ENCODE measurements at places on chromosomes 12 and 14.

DNA sequence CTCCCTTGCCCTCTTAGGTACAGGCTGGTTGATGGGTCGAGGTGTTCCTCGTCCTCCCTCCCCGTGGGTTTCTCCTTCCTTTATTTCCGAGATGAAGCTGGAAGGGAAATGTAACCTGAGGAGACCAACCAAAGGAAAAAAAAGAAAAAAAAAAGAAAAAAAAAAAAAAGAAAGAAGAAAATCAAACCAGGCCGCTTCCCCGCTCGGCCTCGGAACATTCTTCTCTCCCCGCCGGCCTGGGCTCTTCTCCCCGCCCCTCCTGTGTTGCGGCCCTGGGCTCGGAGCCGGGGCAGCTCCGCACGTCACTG lies 1.6 kb upstream of the NFATC4 start:
- DNase-seq = no peak
- H3K27ac ChIP-seq = peak overlapping the region; percentile 97
- H3K4me1 ChIP-seq = peaks cover 35% of the 10 kb centered on the region
- H3K4me3 ChIP-seq = peak overlapping the region; percentile 89

DNA sequence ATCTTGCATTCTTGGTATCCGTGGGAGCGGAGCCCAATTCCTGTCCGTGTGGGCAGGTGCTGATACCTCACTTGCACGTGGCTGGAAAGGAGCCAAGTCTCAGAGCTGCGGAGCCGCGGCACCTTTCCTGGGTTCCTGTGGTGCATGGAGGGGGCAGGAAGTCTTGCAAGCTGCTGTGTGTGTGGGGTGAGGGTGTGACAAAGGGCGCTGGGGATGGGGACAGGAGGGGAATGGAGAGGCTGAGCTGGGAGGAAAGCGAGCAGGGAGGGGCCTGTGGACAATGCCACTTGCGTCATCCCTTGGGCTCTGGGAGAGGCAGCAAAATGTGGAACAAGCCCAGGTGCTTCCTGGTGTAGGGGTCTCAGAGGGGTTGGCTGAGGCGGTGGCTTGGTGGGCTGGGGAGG lies 86.7 kb downstream of the CALM1 start:
- H3K4me1 ChIP-seq = peaks cover 14% of the 10 kb centered on the region
- H3K4me3 ChIP-seq = no peak overlapping the region
- H3K27me3 ChIP-seq = peaks cover 12% of the 10 kb centered on the region
- peak; percentile 40 for DNase-seq
- no peaks in the 10 kb centered on the region for H3K36me3 ChIP-seq

DNA sequence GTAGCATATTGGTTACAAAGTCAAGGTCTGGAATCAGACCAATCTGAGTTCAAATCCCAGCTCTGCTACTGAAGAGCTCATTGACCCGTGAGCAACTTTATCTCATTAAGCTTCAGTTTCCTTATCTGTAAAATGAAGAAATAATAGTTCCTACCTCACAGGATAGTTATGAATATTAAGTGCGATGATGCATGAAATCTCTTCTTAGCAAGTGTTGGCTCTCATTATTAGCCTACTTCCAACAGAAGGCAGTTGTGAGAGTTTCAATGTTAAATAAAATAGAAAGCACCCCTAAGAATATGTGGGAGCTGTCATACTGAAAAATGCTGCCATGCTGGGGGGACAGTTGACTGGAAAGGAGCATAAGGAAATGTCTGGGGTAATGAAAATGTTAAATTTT lies 39.0 kb upstream of the ITPR2 start:
- H3K27me3 ChIP-seq = no peaks in the 10 kb centered on the region
- H3K4me3 ChIP-seq = no peak overlapping the region
- no peak for DNase-seq
- H3K36me3 ChIP-seq = peaks cover 2% of the 10 kb centered on the region
- no peak overlapping the region for H3K27ac ChIP-seq

GRCh38 chr12:29278673-29279420 lies 102.1 kb downstream of the ERGIC2 start:
- no peaks in the 10 kb centered on the region for H3K27me3 ChIP-seq
- no peaks in the 10 kb centered on the region for H3K36me3 ChIP-seq
- H3K4me3 ChIP-seq = no peak overlapping the region
- peaks cover 31% of the 10 kb centered on the region for H3K4me1 ChIP-seq
- no peak for DNase-seq

- no peaks in the 10 kb centered on the region for H3K27me3 ChIP-seq
- no peak for DNase-seq
- no peak overlapping the region for H3K27ac ChIP-seq
- no peak overlapping the region for H3K4me3 ChIP-seq
Measured at GRCh38 chr12:38120438-38120837, 196.1 kb upstream of the ALG10B start.

- DNase-seq = no peak
- peaks cover 30% of the 10 kb centered on the region for H3K4me1 ChIP-seq
- no peak overlapping the region for H3K4me3 ChIP-seq
- no peaks in the 10 kb centered on the region for H3K36me3 ChIP-seq
Measured at GRCh38 chr12:80165746-80166145, 66.4 kb downstream of the OTOGL start.

- H3K4me1 ChIP-seq = peaks cover 4% of the 10 kb centered on the region
- H3K27me3 ChIP-seq = no peaks in the 10 kb centered on the region
- DNase-seq = no peak
- H3K36me3 ChIP-seq = peaks cover 16% of the 10 kb centered on the region
Measured at GRCh38 chr12:111580119-111580425, 19.0 kb downstream of the ATXN2 start.

DNA sequence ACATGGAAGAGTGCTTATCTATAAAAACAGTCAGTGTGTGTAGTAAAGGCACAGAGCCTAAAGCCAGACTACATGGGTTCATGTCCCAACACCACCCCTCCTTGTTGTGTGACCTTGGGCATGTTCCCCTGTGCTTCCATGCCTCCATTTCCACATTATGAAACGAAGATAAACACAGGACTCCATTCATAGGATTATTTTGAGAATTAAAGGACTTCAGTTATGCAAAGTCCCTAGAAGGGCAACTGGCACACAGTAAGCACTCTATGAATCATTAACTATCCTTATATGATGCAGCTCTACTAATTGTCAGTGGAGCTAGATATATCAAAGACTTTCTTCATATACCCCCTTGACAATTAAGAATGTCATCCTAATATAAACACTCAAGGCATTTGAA lies 17.8 kb downstream of the IFNG-AS1 start:
- no peak for DNase-seq
- no peak overlapping the region for H3K27ac ChIP-seq
- H3K4me3 ChIP-seq = no peak overlapping the region
- no peaks in the 10 kb centered on the region for H3K36me3 ChIP-seq
- H3K27me3 ChIP-seq = no peaks in the 10 kb centered on the region
- no peaks in the 10 kb centered on the region for H3K4me1 ChIP-seq

GRCh38 chr14:36505181-36505815 lies 14.7 kb downstream of the NKX2-1 start:
- H3K4me1 ChIP-seq = no peaks in the 10 kb centered on the region
- no peak overlapping the region for H3K27ac ChIP-seq
- H3K4me3 ChIP-seq = no peak overlapping the region
- no peak for DNase-seq
- H3K27me3 ChIP-seq = peaks cover 96% of the 10 kb centered on the region

DNA sequence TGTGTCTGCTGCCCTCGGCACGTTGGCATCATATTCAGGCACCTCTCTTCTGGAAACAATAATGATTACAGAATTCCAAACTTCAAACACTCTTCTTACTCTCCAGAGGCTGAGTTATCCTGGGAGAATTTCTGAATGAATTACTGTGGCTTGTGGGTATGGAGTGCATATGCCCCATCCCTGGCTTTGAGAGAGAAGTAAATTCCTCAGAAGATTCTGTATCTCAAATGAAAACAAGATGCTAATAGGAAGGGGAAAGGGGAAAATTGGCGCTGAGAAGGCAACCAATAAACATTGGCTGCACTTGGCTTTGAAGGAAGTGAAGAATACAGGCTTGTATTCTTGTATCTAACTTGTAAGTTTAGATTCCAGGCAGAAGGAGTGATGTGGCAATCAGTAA lies 132.0 kb upstream of the NOVA1 start:
- no peak overlapping the region for H3K27ac ChIP-seq
- no peaks in the 10 kb centered on the region for H3K27me3 ChIP-seq
- no peaks in the 10 kb centered on the region for H3K36me3 ChIP-seq

DNA sequence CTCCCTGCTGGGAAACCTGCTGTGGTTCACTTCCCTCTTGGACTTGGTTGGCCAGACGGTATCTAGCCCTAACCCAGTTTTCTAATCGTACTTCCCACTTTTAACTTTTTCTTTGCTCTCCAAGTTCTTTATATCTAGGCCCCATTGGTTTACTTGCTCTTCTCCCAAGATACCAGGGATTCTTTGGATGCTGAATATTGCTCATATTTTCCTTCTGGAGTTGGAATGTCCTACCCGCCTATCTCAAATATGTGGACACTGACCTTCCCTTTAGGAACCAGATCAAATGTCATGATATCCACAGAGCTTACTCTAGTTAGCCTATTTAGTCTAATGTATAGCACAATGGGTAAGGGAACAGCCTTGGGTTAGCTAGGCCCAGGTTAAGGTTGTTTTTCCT lies 228.6 kb downstream of the DACT1 start:
- H3K36me3 ChIP-seq = no peaks in the 10 kb centered on the region
- H3K4me1 ChIP-seq = peaks cover 46% of the 10 kb centered on the region
- peak overlapping the region; percentile 52 for H3K27ac ChIP-seq

DNA sequence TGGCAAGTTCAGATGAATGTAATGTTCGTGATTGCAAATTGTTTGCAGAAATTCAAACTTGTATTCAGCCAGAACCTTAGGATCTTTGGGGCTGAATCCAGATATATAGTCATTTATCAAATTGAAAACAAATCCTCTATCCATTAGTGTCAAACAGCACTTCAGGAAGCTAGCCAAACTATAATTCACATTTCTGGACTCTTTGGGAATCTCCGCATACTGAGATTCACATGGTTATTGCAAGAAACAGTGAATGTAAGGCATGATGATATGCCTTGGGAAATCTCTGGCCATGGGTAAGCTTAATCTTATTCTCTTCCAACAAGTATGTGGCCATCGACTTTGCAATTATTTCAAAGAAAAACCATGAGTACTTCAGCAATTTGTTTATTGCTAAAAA lies 98.5 kb downstream of the KLHL28 start:
- DNase-seq = no peak
- peaks cover 19% of the 10 kb centered on the region for H3K27me3 ChIP-seq
- H3K4me1 ChIP-seq = no peaks in the 10 kb centered on the region
- H3K4me3 ChIP-seq = no peak overlapping the region

DNA sequence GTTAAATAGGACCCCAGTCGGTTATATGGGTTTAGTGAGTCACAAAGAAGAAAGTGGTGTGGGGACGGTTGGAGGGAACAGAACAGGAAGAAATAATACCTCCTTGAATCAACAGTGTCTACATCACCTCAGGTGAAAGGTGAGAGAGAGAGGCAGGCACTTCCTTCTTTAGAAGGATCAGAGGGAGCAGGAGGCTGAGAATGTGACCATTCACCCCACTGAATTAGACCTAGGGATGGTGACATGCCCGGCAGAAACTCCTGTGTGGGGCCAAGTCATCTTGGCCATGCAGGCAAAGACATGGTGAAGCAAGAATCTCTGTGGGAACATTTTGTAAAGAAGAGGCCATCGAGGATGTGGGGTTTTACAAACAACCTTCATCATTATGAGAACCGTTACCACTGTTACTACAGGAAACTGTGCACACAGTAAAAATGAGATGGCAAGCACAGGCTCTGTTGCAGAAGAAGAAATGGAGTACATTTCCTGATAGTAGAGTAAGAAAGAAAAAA lies 1196.9 kb downstream of the VRK1 start:
- H3K4me3 ChIP-seq = no peak overlapping the region
- H3K36me3 ChIP-seq = no peaks in the 10 kb centered on the region
- no peak overlapping the region for H3K27ac ChIP-seq
- no peak for DNase-seq
- H3K27me3 ChIP-seq = peaks cover 50% of the 10 kb centered on the region
- H3K4me1 ChIP-seq = no peaks in the 10 kb centered on the region

DNA sequence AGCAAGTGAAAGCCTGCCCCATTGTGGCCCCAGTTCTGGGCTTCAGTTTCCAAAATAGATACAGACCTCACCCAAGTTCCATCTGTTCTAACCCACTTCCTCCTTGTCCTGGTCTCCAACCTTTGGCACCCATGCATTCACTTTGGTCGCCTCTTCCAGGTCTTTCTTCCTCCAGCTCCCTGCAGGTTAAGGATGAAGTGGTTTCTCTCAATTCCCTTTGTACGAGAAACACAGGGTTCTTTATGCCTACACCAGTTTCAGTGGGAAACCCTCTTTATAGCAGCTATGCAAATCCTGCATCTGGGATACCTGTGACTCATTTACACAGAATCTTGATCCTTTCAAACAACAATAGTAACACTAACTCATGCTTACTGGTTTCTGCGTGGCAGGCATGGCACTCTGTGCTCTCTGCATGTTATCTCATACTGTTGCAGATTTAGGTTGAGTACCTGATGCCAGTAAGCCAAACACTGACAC lies 110.6 kb upstream of the AMIGO2 start:
- no peak overlapping the region for H3K4me3 ChIP-seq
- no peak overlapping the region for H3K27ac ChIP-seq
- H3K4me1 ChIP-seq = peaks cover 11% of the 10 kb centered on the region
- H3K27me3 ChIP-seq = no peaks in the 10 kb centered on the region
- no peaks in the 10 kb centered on the region for H3K36me3 ChIP-seq
- DNase-seq = no peak

DNA sequence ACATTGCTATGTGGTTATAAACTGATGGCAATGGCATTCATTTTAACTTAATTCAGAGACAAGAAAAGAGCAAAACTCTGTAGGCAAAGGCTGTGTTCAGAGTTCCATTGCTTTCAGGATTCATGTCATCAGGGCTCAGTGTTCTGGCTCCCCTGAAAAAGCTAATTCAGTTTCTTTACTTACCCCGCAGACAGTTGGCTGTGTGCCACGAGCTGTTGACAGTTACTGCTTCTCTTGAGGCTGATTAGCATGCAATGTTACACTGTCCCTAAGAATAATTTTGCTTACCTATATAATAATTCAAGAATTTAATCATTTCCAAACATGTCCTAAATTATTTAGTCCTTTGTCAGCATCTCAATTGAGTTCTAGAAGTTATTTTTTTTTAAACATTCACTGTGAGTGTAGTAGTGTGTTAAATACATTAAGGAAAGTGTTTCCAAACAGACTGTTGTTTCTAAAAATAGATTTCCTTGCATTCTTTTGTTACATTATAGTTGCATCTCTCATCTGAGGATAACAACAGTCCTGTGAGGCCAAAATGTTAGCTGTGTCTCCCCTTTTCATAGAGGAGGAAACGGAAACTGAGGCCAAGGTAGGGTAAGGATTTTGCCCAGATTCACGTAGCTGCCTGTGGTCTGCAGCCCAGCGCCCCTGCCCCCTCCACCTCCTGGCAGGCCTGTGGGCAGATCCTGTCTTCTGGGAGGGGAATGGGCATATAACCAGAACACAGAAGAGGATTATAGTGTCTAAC lies 98.6 kb downstream of the PELI2 start:
- no peak for DNase-seq
- H3K36me3 ChIP-seq = no peaks in the 10 kb centered on the region
- H3K4me1 ChIP-seq = peaks cover 6% of the 10 kb centered on the region

GRCh38 chr12:38156497-38157245 lies 159.9 kb upstream of the ALG10B start:
- no peak overlapping the region for H3K27ac ChIP-seq
- peaks cover 2% of the 10 kb centered on the region for H3K36me3 ChIP-seq

GRCh38 chr12:32089156-32089555 lies 17.5 kb upstream of the BICD1 start:
- H3K4me1 ChIP-seq = peaks cover 10% of the 10 kb centered on the region
- DNase-seq = no peak
- no peak overlapping the region for H3K4me3 ChIP-seq
- no peak overlapping the region for H3K27ac ChIP-seq
- H3K36me3 ChIP-seq = no peaks in the 10 kb centered on the region

- no peak overlapping the region for H3K4me3 ChIP-seq
- H3K36me3 ChIP-seq = peaks cover 12% of the 10 kb centered on the region
- no peak overlapping the region for H3K27ac ChIP-seq
Measured at GRCh38 chr12:65355461-65355860, 77.0 kb downstream of the MSRB3 start.
